ENCODE measurements at places on chromosomes 3 and 15.

GRCh38 chr3:129529436-129530210, 1.2 kb downstream of the RHO start:
- no peak for DNase-seq

GRCh38 chr3:24850245-24850644, 355.6 kb upstream of the THRB start:
- no peak for DNase-seq

DNA sequence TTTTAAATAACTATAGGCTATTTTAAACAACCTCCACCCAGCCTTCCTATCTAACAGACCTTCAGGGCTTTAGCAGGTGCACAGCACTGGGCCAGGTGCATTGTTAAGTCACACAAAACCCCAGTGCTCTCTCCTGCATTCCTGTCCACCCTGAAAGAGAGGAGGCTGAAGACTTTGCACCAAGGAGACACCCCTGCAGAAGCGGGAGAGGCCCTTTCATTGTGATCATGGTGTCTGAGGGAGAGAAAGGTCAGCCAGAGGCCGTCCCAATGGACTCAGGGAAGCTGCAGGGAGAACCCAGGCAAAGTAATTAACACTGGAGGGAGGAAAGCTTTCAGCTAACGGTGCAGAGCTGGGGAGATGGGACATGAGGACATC, 5.2 kb downstream of the LRIG1 start:
- no peak for DNase-seq

GRCh38 chr3:136495213-136495612, 245.1 kb downstream of the PCCB start:
- DNase-seq = no peak

DNA sequence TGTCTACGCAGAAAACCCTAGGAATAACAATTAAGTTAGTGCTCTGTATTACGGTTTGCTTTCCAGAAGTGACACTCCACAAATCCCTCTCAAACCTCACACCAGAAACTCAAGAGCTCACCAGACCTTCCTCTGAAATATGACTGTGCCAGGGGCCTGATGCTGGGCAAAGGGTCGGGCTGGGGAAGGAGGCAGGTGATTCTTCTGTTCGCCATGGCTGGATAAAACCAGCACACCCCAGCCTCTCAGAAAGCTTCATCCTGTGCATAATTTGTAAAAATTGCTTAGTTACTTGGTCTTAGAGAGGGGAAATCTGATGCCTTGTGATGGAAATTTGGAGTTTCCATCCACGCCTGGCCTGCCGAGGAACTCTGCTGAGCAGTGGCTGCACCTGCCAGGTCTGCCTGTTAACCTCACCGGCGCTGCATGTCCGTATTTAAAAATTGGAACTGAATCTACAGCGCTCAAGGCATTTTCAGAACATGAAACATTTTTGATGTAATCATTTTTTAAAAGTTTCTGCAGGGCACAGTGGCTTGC, 22.7 kb upstream of the ATP1B3 start:
- no peak for DNase-seq

DNA sequence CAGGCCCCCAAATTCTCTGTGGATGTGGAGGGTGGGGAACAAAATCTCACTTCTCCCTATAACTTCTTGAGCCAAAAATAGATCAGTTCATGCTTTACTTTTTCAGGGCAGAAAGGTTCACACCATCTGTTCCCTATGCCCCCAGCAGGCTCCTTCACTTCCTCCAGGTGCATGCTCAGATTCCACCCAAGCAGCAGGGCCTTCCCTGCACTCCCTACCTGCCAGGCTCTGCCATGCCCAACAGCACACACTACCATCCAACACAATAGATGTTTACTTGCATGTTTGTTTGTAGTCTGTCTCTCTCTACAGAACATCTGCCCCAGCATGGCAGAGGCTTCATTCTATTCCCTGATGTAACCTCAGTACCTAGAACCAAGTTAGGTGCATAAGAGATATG, 43.3 kb downstream of the GABRB3 start:
- no peak for DNase-seq

- peak; percentile 97 for DNase-seq
These were observed 1.3 kb downstream of the KLF15 start for GRCh38 chr3:126355777-126356372.

DNA sequence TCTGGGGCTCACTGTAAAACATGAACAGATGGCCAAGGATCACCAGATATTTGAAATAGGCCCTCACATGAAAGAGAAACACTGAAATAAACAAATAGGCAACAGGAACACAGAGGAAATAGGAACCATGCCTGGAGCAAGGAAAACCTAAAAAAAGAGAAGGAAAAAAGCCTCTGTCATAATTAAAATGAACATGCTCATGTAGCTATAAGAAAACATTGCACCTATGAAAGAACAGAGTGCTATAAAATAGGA, 102.4 kb downstream of the RAB11A start:
- no peak for DNase-seq

DNA sequence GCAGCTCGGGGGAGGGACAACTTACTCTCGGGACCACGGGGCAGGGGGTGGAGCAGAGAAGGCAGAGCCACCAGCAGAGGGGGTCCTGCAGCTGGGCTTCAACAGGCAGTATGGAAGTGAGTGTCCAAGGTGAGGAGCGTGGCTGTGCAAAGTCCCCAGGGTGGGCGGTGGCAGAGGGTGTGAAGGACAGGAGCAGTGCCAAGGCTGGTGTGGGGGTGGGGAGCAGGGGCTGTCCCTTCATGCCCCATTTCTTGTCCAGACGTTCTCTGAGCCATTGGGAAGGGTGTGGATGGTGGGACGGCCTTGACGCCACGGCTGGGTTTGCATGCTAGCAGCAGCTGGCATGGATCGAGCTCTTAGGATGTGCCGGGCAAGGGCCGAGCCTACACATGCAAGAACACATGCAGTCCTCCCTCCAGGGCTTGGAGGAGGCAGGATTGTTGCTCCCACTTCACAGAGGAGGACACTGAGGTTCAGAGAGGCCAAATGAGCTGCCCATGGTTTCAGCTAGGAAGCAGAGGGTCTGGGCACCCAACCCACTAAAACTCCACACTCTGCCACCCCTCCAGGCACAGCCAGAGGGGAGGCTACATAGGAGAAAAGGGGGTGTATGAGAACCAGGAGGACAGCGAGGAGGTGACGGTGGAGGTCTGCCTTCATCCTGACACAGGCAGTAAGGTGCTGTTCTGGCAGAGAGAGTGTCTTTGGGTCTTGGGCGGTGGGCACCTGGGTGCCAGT, 93.6 kb downstream of the TBC1D2B start:
- DNase-seq = peak; percentile 61

DNA sequence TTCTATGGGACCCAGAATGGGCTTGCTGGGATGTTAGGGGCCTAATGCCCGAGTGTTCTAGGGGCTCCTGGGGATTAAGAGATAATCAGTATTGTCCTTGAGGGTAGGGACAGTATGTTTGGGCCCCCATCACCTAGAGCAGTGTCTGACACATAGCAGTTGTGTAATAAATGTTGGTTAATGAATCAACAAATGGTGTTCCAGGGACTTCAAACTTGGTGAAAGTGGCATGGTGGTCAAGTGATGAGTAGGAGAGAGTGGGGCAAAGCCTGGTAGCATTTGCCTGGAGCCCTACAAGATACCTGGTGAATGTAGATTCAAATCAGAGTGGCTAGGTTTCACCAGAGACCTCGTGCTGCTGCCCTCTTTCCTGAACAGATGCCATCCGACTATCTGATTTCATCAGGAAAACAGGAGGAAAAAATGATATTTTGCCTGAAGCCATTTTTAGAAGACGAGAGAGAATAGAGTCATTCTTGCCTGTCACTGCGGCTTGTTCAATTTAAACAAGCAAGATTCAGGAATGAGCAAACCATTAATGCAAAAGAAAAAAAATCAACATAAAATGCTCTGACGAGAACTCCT, 117.3 kb downstream of the RPL22L1 start:
- DNase-seq = no peak

- DNase-seq = no peak
These were observed 76.3 kb downstream of the VGLL3 start for GRCh38 chr3:86914670-86915069.

DNA sequence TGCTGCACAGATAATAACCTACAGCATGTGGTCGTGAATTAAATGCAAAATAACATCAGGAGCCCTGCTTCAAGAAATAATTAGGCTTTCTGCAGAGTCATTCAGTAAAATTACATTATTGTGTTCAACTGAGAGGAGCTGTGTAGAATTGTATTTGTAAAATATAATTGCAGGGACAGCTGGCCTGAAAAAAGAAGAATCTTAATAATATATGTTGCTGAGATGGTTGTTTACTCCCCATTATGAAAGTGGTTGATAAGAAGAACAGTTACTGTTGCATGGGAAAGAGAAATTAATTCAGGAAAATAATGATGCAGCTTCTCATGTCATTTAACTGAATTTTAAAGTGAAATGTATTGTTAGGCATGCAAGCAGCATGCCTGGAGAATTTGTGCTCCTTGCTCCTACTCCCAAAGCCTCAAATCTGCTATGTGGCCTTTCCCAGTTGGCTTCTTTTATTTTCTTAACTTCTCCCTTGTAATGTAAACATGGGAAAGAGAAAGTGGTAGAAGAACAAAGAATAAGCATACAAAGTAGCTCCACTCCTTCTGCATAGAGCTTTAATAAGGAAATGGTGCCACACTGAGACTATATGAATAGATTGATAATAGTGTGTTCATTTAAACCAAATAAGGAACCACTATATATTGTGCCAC, 100.1 kb downstream of the VGLL3 start:
- DNase-seq = no peak

GRCh38 chr3:134066651-134067530, 37.2 kb upstream of the SLCO2A1 start:
- no peak for DNase-seq

- no peak for DNase-seq
These were observed 315.1 kb upstream of the CBLB start for GRCh38 chr3:106183762-106184391.

- no peak for DNase-seq
These were observed 13.0 kb upstream of the CACNA2D2 start for GRCh38 chr3:50516440-50516871.

GRCh38 chr3:115667738-115668065, 44.4 kb downstream of the GAP43 start:
- DNase-seq = no peak

DNA sequence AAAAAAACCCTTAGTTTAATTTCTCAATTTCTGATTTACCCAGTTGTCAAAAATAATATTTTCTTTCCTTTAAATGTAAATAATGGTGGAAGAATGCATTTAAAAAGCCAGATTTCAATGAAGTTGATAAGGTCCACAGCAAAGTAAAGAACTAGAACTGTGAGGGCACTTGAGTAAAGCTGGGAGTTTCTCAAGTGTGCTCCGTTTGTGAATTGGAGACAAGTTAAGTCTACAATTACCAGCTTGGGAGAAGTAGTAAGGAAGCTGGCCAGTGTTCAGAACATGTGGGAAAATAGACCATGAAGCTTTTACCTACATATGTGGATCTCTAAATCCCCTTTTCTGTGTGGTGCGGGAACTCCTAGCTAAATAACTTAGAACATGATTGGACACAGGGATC, 239.4 kb downstream of the OXSM start:
- no peak for DNase-seq

- no peak for DNase-seq
These were observed 70.1 kb downstream of the HCN4 start for GRCh38 chr15:73298522-73299245.

GRCh38 chr3:52205727-52206372, 7.9 kb downstream of the ALAS1 start:
- DNase-seq = no peak

DNA sequence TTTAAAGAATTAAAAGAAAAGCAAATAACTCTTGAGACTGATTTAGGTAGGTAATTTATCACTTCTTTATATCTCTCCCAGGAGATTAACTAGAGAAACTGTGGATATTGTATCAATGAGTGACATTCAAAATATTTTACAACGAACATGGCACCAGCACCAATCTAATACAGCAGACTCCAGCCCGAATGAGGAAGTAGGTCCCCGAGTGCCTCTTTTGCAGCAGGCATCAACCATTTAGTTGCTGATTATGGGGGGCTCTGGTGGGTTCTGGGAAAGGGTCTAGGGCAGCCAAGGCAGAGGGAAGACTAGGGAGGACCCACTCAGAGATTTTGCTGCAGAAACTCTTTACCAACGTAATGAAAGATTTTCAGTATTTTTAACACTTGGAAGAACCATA, 31.7 kb upstream of the TTC14 start:
- no peak for DNase-seq

- no peak for DNase-seq
These were observed 6.6 kb upstream of the ATP11B start for GRCh38 chr3:182786564-182787196.

- no peak for DNase-seq
These were observed 288.8 kb downstream of the CNTN6 start for GRCh38 chr3:1381647-1382036.

DNA sequence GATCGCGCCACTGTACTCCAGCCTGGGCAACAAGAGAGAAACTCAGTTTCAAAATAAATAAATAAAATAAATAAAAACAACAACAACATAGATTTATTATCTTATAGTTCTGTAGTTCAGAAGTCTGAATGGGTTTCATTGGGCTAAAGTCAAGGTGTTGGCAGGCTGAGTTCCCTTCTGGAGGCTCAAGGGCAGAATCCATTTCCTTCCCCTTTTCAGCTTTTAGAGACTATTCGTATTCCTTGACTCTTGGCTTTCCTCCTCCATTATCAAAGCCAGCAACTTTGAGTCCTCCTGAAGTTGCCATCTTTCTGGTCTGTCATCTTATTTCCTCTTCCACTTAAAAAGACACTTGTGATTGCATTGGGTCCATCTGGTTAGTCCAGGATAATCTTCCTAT, 12.1 kb downstream of the BLM start:
- no peak for DNase-seq

DNA sequence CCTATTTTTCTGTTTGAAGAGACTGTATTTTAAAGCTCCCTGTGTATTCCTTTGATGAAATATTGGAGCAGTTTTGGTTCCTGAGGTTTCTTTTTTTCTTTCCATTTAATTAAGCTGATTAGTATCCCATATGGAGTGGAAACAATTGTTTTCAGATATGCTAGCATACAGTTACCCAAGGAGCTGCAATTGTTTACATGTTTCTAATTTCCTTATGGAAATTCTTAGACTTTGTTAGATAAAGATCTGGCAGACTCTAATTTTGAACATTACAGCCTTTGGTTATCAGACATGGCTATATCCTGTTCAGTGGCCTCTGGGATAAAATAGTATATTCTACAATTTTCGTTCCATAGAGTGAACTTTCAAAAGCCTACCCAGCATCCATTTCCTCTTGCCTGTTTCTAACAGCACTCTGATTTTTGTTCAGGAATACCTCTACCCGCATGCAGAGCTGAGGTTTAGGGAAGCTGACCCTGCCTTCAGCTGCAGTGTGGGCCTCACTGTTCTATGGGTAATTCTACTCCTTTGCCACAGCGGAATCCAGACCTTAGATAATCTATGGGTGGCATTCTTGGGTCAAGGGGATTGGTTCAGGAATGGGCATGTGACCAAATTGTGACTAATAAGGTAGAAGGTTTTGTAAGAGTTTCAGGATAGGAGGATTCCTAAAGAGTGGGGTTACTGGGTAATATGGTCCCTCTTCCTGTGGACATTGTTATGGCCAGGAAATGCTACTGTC, 161.1 kb upstream of the ANKRD28 start:
- no peak for DNase-seq

Measured in upper lobe of right lung (tissue), 1 donor.